Left forelimb (tissue), 1 donor: ENCODE measurements at places on chromosomes 13 and 19.

DNA sequence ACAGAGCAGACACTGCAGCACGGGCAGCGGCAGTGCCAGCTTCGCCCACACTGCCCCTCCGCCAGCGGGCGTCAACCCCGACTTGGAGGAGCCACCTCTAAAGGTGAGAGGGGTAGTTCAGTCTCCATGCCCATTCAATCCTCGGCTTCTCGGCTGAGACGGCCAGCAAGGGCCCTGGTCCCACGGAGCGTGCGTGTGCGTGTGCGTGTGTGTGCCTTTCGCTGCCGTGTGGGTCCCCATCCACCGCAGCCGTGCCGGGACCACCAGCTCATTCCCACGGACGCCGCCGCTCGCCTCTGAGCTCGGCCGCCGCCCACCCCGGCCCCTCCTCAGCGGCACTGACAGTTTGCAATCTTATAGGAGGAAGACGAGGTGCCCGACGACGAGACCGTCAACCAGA lies 55.5 kb upstream of the LDLR start:
- DNase-seq = no peak

GRCh38 chr19:56751078-56751489 lies 79.5 kb upstream of the ZNF835 start:
- DNase-seq = peak; percentile 81

- DNase-seq = no peak
Observed at GRCh38 chr13:62578402-62578801, 1162.8 kb upstream of the PCDH20 start.

GRCh38 chr13:73106513-73107178 lies 47.8 kb downstream of the KLF5 start:
- no peak for DNase-seq

DNA sequence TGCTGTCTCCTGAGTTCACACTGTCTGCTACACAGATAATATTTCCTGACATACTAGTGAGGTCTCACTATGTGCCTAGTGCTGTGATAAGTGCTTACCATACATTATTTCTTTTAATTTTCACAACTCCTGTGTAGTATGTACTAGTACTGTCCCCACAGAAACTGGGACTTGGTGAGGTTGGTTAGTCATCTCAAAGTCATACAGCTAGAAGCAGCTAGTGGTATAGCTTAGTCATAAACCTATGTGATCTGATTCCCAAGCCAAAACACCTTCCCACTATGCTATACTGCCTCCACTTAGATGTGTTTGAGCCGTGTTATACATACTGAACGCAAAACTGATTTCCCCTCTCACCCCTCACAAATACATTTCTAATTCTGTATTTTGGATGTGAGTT lies 10.5 kb downstream of the MTMR6 start:
- DNase-seq = no peak

DNA sequence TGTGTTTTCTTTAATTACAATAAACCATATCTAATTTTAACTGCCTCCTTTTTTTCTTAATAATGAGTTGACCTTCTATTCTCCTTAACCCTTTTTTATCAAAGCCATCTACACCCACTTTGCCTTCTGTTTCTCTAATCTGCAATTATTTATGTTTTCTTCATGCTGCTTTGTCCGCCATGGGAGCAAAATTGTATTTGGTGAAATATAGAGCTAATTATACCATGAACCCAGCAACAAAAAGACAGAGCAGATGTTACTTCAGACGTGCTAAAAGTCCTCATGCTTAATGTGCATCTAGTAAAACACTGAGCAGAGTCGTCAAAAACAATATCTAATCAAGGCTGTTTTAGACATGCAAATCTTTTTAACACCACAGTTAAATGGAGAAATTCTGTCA lies 264.7 kb downstream of the DACH1 start:
- DNase-seq = no peak

DNA sequence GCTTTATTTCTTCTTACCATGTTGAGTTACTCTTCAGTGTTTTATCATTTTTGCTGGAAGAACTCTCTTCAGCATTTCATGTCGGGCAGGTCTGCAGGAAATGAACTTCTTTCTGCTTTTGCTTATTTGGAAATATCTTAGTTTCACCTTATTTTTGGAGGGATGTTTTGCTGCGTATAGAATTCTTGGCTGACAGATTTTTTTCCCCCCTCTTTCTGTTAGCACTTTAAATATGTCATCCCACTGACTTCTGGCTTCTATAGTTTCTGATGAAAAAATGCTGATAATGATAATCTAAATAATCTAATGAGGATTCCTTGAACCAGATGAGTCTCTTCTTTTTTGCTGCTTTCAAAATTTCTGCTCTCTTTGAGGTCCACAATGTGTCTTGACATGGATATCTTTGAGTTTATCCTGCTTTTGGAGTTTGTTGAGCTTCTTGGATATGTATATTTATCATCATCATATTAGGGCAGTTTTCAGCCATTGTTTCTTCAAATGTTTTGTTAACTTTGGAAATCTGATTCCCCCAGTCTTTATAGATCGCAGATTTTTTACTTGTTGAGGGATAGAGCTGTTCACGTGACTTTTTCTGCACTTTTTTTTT lies 20.4 kb downstream of the ZMYM2 start:
- DNase-seq = no peak

DNA sequence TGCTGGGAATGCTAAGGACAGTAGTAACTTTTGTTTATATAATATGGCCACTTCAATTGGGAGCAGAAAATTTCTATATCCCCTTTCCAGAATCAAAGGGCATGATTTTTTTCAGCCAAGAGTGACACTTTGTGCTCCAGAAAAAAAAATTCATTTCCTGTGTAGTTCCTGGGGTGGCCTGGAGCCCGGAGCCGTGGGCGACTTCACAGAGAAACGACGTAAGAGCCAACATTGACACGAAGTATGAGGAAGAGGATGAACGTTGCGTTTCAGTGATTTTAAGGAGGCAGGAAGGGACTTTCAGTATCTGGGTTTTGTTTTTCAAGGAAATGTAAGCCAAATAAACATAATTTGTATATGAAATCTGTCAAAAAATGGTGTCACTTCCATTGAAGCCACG lies 187.6 kb downstream of the STK24 start:
- DNase-seq = no peak

DNA sequence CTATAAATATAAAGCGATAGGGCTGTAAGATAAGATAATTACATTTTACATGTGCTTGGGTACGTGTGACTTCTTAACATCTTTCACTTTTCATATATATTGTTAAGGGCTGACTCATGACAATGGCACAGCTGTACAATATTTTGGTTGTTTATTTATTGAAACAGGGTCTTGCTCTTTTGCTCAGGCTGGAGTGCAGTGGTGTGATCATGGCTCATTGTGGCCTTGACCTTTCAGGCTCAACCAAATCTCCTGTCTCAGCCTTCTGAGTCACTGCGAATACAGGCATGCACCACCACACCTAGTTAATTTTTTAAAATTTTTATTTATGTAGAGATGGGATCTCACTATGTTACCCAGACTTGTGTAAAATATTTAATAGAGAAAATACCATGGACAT lies 2532.4 kb upstream of the PCDH20 start:
- no peak for DNase-seq

GRCh38 chr19:16089010-16089846 lies 12.9 kb downstream of the TPM4 start:
- DNase-seq = no peak

GRCh38 chr19:17847538-17848366 lies at the start of gene JAK3:
Gene JAK3 (minus strand): TSS chr19:17847982. CDS start chr19:17844417, 3,565 bp downstream.
- DNase-seq = peak; percentile 92

DNA sequence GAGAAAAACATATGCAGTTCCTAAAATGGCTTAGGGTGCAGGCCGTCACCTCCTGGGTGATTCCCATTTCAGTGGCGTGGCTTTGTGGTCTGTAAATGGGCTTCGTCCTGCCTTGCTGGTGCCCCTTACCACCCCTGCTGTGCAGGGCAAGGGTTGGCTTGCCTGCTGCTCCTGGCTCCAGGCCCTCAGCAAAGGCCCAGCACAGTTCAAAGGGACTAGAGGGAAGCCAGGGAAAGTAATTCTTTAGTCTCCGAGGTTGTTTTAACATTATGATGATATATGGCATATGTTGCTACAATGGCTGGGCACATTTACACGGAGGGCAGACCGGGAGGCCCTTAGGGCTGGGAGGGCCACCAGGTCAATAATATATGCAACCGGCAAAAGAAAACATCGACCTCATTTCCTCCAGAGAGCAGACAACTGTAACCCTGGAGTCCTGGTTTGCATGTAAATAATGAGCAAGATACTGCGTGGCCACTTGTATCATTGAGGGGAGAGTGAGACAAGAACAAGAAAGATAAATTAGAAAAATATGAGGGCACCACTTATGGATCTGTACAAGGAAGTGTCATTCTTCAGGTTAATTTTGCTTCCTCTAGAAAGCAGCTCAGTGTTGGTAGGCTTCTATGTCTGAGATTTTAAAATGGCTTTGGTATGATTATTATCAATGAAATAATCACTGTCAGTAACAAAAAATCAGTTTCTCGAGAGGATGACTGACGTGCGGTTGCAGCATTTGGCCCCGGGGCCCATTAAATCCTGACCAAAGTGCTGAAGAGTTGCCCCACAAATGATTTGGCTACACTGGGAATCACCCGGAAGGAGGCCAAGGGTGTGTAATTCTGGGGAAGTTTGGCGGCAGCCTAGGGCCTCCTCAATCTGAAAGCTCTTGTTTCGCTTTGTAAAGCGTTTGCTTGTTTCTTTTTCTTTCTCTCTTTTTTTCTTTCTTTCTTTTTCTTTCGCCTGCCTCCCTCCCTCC lies 32.8 kb upstream of the URI1 start:
- DNase-seq = no peak

- no peak for DNase-seq
Observed at GRCh38 chr13:22081430-22081829, 410.6 kb downstream of the FGF9 start.

DNA sequence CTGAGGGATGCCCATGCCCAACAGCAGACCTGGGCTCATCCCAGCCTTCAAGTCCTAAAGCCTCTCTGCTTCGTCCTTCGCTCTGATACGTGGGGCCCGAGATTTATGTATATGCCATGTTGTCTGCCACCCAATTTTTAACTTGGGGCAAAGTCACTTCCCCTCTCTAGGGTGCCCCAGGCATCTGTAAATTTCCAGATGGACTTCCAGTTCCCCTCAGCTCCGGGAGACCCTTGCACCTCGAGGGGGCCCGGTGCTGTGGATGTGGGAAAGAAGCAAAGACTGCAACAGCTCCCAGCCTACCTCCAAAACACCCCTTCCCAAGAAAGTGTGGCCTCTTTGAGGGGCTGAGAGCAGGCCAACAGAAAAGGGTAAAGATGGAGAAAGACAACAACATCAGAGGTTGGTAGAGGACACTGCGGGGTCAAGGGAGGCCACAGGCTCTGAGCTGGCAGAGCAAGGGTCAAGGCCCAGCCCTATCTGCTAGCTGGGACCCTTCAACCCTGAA lies 97.4 kb downstream of the STK24 start:
- peak; percentile 30 for DNase-seq

GRCh38 chr13:28557725-28558520 lies 63.0 kb upstream of the FLT1 start:
- no peak for DNase-seq

DNA sequence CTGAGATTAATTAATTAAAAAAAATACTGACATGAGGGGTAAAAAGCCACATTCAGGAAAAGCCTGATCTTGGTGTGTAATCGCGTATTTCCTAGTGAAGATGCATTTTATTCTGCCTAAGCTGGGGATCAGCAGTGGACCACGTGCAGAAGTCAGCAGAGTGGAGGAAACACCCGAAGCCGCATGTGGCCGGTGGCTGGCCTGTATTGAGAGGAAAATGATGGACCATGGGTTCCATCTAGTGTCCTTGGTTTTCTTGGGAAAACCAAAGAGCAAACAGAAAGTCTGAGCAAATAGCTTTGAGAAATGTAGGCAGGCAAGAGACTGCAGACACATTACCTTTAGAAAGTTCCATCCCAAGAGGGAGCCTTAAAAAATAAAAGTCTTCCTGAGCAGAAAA lies 23.7 kb upstream of the SHISA2 start:
- DNase-seq = no peak

GRCh38 chr13:112696001-112696868 lies 6.4 kb downstream of the ATP11A start:
- DNase-seq = no peak

DNA sequence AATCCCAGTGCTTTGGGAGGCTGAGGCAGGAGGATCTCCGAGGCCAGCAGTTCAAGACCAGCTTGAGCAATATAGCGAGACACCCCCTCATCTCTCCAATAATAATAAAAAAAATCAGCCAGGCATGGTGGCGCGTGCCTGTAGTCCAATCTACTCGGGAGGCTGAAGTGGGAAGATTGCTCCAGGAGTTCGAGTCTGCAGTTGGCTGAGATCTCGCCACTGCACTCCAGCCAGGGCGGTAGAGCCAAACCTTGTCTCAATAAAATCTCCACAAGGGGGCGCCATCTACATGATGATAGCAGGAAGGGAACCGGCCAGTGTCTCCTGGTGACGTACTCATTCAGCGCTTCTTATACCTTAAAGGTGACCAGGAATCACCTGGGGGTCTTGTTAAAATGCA lies 13.6 kb upstream of the C5AR1 start:
- no peak for DNase-seq

DNA sequence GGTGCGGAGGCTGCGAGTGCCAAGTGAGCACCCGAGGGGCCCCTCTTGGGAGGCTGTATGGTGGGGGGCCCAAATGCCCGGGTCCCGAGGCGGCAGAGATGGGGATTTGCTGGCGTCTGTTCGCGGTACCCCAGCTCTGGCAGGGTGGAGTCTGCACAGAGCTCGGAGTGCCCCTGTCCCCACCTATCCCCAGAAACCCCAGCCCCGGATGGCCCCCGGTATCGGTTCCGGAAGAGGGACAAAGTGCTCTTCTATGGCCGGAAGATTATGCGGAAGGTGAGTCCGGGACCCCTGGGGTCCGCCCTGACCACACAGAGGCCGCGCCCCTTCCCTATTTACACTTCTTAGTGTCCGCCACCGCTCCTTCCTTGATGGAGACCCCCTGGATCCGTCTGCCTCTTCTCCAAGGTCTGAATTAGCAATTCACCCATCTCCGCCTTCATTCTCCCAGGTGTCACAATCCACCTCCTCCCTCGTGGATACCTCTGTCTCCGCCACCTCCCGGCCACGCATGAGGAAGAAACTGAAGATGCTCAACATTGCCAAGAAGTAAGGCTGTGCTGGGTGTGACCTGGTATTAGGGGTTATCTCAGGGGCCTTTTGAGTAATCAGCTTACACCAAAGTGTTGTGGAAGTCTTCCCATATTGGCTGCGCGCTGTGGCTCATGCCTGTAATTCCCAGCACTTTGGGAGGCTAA lies 630 bp downstream of the PNPLA6 start:
- DNase-seq = no peak

DNA sequence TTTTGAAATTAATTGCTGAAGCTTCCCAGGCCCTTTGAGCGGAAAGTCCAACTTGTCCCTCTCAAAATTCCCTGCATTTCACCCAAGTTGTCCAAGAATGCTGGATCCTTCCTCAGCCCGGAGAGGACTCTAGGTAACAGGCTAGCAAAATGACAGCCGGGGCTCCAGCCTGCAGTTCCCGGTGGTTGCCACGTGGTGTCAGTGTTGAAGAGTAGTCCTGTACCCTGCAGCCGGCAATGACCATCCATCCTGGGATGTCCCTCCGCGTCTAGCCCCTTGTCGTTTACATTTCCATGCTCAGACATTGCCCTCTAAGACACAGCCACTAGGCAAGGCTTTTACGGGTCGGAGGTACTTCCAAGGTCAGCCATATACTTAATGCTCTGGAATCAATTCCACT lies 31.4 kb upstream of the MTIF3 start:
- DNase-seq = no peak

GRCh38 chr13:67049744-67050143 lies 180.4 kb downstream of the PCDH9 start:
- DNase-seq = no peak

GRCh38 chr13:102089177-102089576 lies 312.7 kb downstream of the FGF14 start:
- DNase-seq = no peak
